GF-D8 (cell line): ENCODE measurements at places on chromosomes 2 and 18.

DNA sequence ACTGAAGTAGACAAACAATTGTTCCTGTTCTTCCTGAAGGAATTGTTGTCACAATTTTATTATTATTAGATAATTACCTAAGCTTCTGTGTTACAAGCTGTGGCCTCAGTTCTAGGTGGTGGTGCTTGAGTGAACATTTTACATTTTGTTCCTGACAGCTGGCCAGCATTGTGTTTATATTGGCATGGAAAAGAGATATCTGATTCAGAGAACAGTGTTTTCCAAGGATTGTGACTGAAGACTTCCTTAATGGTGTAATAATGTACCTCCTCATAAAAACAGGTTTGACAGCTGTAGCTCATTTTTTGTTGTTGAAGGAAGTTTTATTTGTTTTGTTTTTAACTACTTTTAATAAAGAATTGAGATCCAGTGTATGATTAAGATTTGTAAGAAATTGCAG is 95.2 kb downstream of the EPB41L5 start:
- no peak for DNase-seq

- DNase-seq = no peak
Observed at GRCh38 chr18:50154420-50154819, 40.5 kb downstream of the MYO5B start.

- no peak for DNase-seq
Observed at GRCh38 chr2:70888366-70888922, 47.3 kb upstream of the ATP6V1B1 start.

DNA sequence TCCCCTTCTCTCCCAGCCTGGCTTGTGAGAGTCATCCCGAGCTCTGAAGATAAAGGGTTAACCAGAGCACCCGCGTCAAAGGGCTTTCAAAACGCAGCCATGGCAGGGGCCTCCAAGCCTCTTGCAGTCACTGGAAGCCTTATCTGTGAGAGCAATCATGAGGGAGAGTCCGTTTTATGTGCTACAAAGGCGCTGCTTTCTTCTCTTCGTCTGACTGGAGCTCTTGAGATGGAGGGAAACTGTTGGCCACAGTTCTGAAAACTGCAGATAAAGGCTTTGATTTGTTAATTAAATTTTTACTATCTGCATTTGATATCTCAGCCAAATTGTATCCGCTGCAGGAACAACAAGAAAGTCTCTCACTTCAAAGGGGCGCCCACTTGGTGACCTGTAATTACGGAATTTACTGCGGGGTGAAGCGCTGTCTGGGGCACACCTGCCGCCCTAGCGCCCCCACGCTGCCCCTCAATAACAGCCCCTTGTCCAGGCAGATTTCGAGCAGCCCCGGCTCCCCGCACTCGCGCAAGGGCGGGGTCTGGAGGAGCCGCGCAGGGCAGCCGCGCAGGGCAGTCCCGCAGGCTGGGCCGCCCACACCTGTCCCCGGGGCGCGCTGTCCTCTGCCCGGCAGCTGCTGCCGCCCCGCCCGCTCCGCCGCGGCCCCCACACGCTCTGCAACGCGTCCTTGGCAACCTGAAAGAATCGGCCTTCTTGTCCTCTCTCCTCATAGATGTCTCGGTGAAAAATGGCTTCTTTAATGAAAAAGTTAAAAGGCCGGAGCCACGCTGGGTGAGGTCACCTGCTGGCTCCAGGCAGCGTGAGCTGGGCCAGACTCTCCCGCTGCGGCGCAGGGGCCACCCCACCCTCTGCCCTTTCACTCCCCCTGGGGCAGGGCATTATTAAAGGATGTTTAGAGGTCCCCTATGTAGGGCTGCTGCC is 217.9 kb downstream of the VAPA start:
- DNase-seq = no peak

- no peak for DNase-seq
Observed at GRCh38 chr2:95388091-95388692, 14.3 kb upstream of the FAHD2A start.

- no peak for DNase-seq
Observed at GRCh38 chr2:177052471-177052870, 160.1 kb upstream of the HNRNPA3 start.

- DNase-seq = no peak
Observed at GRCh38 chr2:21220930-21221329, 97.2 kb downstream of the TDRD15 start.

GRCh38 chr2:44371445-44371844 is 9.7 kb downstream of the CAMKMT start:
- DNase-seq = no peak

GRCh38 chr2:52238782-52239181 is 1206.8 kb upstream of the NRXN1 start:
- no peak for DNase-seq

- DNase-seq = no peak
Observed at GRCh38 chr2:24058564-24059271, 9.2 kb downstream of the FKBP1B start.

- no peak for DNase-seq
Observed at GRCh38 chr2:207825978-207826377, 56.3 kb upstream of the FZD5 start.
